Progenitor cell of endocrine pancreas (in vitro differentiated cells): ENCODE measurements at places on chromosomes 5 and 9.

DNA sequence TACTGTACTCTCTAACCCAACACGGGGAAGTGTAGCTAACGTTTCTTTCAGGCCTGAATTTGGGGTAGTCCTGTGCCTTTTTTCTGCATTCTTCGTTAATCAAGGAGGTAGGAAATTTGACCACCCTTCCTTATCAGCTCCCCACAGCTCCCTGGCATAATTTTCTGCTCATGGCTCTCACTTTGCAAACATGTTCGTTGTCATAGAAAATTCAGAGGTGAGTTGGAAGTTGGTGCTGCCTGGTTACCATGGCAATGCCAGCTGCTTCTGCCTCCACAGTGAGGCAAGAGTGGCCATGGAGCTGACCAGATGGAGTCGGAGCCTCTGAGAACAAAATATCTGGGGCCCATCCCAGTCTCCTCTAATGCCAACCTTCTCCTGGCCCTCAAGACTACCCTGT, 116.6 kb upstream of the BOD1 start:
- no peak overlapping the region for H3K27ac ChIP-seq
- DNase-seq = no peak
- H3K4me3 ChIP-seq = no peak overlapping the region
- peaks cover 14% of the 10 kb centered on the region for H3K4me1 ChIP-seq
- peaks cover 15% of the 10 kb centered on the region for H3K27me3 ChIP-seq
- H3K36me3 ChIP-seq = no peaks in the 10 kb centered on the region

- no peaks in the 10 kb centered on the region for H3K27me3 ChIP-seq
- H3K27ac ChIP-seq = no peak overlapping the region
- no peaks in the 10 kb centered on the region for H3K36me3 ChIP-seq
These were observed 57.8 kb downstream of the TTC39B start for GRCh38 chr9:15249042-15249818.

- DNase-seq = no peak
- no peaks in the 10 kb centered on the region for H3K36me3 ChIP-seq
- no peak overlapping the region for H3K4me3 ChIP-seq
- peaks cover 48% of the 10 kb centered on the region for H3K27me3 ChIP-seq
- peaks cover 2% of the 10 kb centered on the region for H3K4me1 ChIP-seq
These were observed 5.3 kb upstream of the ACO1 start for GRCh38 chr9:32378993-32379729.

DNA sequence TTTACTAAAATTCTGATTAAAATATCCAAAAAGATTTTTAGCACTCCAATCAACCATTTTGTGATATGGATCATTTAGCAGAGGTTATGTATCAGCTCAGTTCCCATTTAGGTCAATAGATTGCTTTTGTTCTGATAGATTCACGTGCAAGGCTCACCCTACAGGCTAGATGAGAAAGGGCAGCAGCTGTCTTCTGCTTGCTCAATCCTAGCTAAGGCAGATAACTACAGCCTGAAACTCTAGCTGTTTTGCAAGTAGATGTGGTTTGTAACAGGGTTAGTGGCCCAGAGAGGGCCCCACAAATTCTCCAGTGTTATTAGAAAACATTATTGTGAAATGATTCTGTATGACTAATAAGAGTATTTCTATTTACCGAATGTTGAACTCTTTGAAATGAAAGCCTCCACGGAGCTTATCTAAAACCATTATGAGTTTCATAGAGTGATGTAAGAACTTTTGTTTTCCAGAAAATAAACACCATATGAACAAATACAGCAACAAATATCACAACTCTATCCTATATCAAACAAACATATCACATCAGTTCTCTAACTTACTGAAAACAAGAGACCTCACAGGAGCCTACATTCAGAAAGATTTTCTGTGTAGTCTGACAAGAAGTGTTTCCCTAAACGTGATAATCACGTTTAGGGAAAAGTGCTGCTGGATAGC, 841.9 kb upstream of the ACO1 start:
- H3K4me1 ChIP-seq = peaks cover 25% of the 10 kb centered on the region
- H3K27ac ChIP-seq = peak overlapping the region; percentile 75
- no peak overlapping the region for H3K4me3 ChIP-seq
- DNase-seq = no peak

DNA sequence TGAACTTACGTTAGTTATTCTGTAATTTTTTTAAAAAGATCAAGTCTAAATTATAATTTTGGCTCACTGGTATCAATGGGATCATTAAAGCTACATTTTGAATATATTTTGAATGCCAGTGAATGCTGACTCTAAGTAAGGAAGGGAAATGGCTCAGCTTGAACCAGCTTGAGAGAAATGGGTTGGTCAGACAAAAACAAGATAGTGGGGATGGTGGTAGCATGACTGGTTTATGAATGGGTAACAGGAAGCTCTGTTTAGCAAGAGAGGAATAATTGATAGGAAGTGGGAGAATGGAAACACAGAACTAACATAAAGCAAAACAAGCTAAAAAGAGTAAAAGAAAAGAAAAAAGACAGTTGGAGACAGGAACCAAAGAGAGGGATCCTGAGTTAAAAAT, 220.2 kb downstream of the ADAMTS6 start:
- no peak for DNase-seq
- H3K27ac ChIP-seq = no peak overlapping the region
- H3K4me1 ChIP-seq = peaks cover 3% of the 10 kb centered on the region
- H3K27me3 ChIP-seq = no peaks in the 10 kb centered on the region
- no peak overlapping the region for H3K4me3 ChIP-seq
- peaks cover 5% of the 10 kb centered on the region for H3K36me3 ChIP-seq

DNA sequence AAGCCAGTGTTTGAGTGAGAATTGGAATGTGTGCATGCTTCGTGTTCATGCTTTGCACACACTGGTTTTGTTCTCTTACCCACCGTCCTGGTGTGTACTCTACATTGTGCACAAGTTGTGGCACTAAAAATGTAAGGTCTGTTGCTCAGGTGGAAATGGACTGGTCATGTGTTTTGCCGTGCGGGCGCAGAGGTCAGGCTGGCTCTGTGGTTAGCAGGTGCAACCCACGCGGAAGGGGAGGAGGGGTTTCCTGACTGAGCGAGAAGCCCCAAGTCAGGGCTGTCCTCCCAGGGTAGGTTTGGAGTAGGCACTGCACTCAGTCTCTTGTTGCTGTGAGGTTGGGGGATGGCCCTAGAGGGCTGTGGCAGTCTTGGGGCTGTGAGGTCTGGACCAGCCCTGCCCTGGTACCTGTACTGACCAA, 86.6 kb downstream of the EHMT1 start:
- peaks cover 17% of the 10 kb centered on the region for H3K36me3 ChIP-seq
- no peak for DNase-seq
- no peaks in the 10 kb centered on the region for H3K27me3 ChIP-seq
- no peak overlapping the region for H3K4me3 ChIP-seq
- peak overlapping the region; percentile 18 for H3K27ac ChIP-seq

DNA sequence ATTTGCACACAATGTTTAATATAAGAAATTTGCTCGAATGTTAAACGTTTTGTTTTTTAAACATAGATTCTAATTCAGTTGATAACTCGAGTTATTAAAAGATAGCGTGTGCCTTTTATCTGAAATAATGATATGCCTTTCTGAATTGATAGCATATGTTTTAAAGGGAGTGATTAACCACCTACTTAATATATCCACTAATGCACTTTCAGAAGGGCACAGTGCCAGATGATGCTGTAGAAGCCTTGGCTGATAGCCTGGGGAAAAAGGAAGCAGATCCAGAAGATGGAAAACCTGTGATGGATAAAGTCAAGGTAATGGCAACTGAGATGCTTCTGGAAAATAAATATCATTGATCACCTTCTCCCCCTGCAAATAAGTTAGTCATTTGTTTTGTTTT, 53.9 kb downstream of the ERAP1 start:
- no peak overlapping the region for H3K4me3 ChIP-seq
- H3K27ac ChIP-seq = no peak overlapping the region
- no peaks in the 10 kb centered on the region for H3K4me1 ChIP-seq
- H3K36me3 ChIP-seq = peaks cover 14% of the 10 kb centered on the region
- H3K27me3 ChIP-seq = no peaks in the 10 kb centered on the region

DNA sequence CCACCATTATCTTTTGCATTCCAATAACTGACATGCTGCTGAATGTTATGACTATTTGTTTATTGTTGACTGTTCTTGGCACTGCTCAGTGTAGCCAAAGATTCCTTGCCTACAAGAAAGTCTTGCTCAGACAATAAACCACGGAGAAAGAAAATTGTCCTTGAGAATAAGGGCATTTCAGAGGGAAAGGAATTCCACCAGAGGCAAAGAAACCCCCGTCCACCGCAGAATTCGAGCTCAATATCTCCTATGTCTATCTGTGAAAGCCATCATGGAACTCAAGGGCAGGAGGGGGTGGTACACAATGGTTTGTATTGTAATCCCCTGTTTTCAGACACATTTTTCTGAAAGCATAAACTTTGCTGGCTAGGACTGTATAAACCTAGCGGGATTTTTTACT, 70.3 kb upstream of the ADAMTS16 start:
- H3K36me3 ChIP-seq = no peaks in the 10 kb centered on the region
- no peak overlapping the region for H3K27ac ChIP-seq
- DNase-seq = no peak
- H3K4me1 ChIP-seq = no peaks in the 10 kb centered on the region

DNA sequence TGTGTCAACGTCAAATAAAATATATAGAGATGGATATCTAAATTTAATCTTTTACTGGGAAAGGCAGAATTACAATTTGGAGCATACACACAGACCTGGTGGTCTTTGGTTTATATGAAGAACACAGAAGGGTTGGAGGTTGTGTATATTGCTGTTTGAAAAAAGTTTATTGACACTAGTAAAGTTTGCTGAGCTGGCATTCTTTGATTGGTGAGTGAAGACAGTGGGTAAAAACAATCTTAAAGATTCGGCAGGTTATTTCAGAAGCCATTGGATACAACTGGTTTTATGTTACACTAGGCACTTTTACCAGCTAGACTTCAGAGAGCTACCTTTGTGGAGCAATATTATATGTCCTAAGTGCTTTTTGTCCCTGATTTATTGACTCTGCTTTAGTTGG, 27.2 kb downstream of the IZUMO3 start:
- no peaks in the 10 kb centered on the region for H3K36me3 ChIP-seq
- H3K27me3 ChIP-seq = peaks cover 4% of the 10 kb centered on the region
- H3K4me1 ChIP-seq = peaks cover 23% of the 10 kb centered on the region
- H3K27ac ChIP-seq = no peak overlapping the region
- no peak for DNase-seq
- H3K4me3 ChIP-seq = no peak overlapping the region

DNA sequence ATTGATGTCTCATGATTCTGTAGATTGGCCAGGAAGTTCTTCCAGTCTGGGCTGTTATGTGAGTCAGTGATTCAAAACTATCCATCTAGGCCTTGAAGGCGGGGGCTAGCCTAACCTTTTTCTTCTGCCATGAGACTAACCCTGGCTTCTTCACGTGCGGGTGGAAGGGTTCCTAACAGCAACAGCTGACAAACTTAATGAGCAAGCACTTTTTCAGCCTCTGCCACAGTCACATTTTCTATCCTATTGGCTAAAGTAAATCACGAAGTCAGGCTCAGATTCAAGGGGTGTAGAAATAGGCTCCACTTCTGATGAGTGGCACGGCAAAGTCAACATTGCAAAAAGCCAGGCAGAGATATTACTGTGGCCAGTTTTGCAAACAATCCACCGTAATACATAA, 68.4 kb downstream of the STK32A start:
- no peaks in the 10 kb centered on the region for H3K27me3 ChIP-seq
- DNase-seq = no peak
- H3K27ac ChIP-seq = no peak overlapping the region
- H3K4me1 ChIP-seq = no peaks in the 10 kb centered on the region
- no peaks in the 10 kb centered on the region for H3K36me3 ChIP-seq

- H3K36me3 ChIP-seq = no peaks in the 10 kb centered on the region
- H3K4me1 ChIP-seq = no peaks in the 10 kb centered on the region
- DNase-seq = no peak
- no peaks in the 10 kb centered on the region for H3K27me3 ChIP-seq
- no peak overlapping the region for H3K4me3 ChIP-seq
- H3K27ac ChIP-seq = no peak overlapping the region
These were observed 128.3 kb upstream of the MOCS2 start for GRCh38 chr5:53237876-53238275.

DNA sequence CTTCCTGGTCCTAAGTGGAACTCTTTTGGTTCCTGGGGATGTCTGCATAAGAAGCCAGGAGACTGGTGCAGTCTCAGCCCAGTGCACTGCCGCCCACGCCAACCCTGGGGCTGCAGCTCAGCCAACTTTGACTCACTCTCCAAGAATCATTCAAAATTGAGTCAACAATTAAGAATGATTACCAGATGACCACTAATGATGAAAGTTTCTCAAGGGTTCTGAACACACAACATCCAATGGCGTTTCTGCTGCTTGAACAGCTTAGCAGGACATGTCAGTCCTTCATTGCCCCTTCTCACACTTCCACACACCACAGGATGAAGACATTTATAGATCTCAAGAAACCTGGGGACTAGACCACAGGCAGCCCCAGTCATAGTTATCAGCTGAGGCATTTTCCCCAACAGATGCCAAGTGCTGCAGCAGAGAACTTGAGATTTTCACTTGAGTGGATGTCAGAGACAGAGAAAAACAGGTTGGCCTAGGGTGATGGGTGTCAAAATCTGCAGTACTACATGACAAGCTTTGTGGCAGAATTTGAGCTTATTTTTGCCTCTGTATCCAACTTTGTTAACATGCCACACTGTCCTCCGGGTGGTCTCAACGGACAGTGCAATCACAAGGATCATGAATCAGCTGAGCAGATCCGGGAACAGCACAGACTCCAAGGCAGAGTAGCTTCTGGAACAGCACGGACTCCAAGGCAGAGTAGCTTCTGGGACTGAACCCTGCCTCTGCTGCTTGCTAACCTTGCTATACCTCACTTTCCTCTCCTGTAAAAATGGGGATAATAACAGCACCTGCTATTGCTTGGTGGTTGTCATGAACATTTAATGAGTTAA, 356.1 kb downstream of the SPOCK1 start:
- H3K27me3 ChIP-seq = peaks cover 20% of the 10 kb centered on the region
- H3K36me3 ChIP-seq = no peaks in the 10 kb centered on the region

DNA sequence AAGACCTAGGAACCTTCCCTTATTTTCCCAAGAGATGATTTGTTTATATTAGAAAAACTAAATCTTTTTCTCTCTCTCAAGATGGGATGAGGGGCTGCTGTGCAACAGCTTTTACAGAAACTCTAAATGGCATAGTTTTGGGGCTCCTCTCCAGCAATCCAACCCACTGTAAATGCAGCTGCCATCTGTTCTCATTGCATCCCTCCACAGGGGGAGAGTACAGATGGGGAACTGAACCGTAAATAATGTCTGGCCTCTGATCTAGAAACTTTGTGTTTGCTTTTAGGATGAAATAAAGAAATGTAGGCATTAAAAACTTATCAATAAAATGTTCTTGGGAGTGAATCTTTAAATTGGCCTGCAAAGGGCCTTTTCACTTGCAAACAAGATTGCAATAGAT, 291.4 kb downstream of the MCTP1 start:
- peaks cover 16% of the 10 kb centered on the region for H3K4me1 ChIP-seq
- no peak for DNase-seq
- no peaks in the 10 kb centered on the region for H3K27me3 ChIP-seq
- no peak overlapping the region for H3K27ac ChIP-seq
